ENCODE measurements at places on chromosomes 16 and 17. TPM values are rescaled to one million over a fixed set of nuclear protein-coding genes. Genes with fewer than 3 reads are reported as not detected.

The ZNF287 gene
- total RNA-seq, result 10.9 TPM

The RASD1 gene
- 0.76 TPM for total RNA-seq

The EVI2A gene
- total RNA-seq, result not detected

The GPR139 gene
- not detected for total RNA-seq

The GUCY2D gene
- not detected for total RNA-seq

The MILR1 gene
- 1.8 TPM for total RNA-seq

The ITGA3 gene
- total RNA-seq, result 467 TPM

The SRCIN1 gene
- 3.1 TPM for total RNA-seq

The BHLHA9 gene
- total RNA-seq, result not detected

The CRYBA1 gene
- not detected for total RNA-seq

The SOX9 gene
- total RNA-seq, result 13.7 TPM

The TEKT5 gene
- not detected for total RNA-seq

The SOCS7 gene
- total RNA-seq, result 17.4 TPM

The TNFRSF13B gene
- not detected for total RNA-seq

The C1QTNF1 gene
- 37.4 TPM for total RNA-seq

The DHX8 gene
- total RNA-seq, result 41.7 TPM

The WNT9B gene
- not detected for total RNA-seq

The CAPNS2 gene
- total RNA-seq, result not detected

The NRN1L gene
- total RNA-seq, result not detected

The ALOX15 gene
- 0.28 TPM for total RNA-seq

The KRT13 gene
- 0.30 TPM for total RNA-seq

The CCL8 gene
- total RNA-seq, result not detected

The CCL4 gene
- total RNA-seq, result not detected

The KRT17 gene
- 1.2 TPM for total RNA-seq

The CEMP1 gene
- not detected for total RNA-seq

The GLIS2 gene
- total RNA-seq, result 32.4 TPM

The BORCS6 gene
- total RNA-seq, result 5.2 TPM

The TSPAN10 gene
- 5.0 TPM for total RNA-seq

The CALB2 gene
- total RNA-seq, result 6.8 TPM

The FOXL1 gene
- total RNA-seq, result 1.0 TPM

The NGFR gene
- 0.96 TPM for total RNA-seq

The PPP1R1B gene
- total RNA-seq, result not detected

The OR4D1 gene
- 0.03 TPM for total RNA-seq

The SP6 gene
- 3.0 TPM for total RNA-seq

The CCL7 gene
- total RNA-seq, result 0.61 TPM

The ESRP2 gene
- total RNA-seq, result 0.05 TPM

The ABCC12 gene
- 0.06 TPM for total RNA-seq

The CNTNAP1 gene
- total RNA-seq, result 5.5 TPM

The CA4 gene
- total RNA-seq, result not detected
